T47D (cell line): ENCODE measurements at places on chromosomes 2 and 18.

- DNase-seq: no peak
Measured at GRCh38 chr2:43818761-43819160, 19.9 kb downstream of the ABCG5 start.

GRCh38 chr2:215137741-215138340 is 585 bp downstream of the ABCA12 start:
- DNase-seq: no peak

GRCh38 chr2:190574169-190574568 is 39.6 kb upstream of the NEMP2 start:
- DNase-seq: no peak

DNA sequence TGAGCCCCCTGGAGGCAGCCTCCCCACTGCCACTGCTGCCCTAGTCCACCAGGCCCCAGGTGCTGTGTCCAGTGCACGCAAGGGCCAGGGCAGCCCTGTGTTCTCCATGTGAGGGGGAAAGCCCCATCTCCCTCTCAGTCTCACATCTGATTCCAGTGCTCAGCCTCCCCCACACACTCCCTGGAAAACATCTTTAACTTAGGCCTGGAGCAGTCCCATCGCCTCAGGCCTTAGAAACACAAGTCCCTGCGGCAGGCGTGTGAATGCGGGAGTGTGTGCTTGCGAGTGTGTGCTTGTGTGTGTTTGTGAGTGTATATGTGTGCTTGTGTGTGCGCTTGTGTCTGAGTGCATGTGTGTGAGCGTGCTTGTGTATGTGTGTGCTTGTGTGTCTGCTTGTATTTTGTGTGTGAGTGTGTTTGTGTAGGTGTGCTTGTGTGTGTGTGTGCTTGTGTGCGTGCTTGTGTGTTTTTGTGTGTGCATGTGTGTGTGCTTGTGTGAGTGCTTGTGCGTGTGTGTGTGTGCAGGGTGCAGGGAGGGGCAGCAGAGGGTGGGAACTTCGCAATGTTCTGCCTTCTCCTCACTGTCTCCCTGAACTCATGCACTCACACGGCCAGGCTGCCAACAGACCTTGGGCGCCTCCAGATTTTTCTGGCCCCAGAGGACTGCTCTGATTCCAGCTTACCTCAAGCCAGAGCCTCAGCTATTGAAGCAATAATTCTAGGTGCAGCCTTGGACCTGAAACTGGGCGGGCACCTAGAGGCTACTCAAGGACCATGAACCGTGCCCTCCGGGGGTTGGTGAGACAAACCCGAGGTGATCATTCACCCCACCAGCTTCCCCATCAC is 139.6 kb downstream of the CABLES1 start:
- DNase-seq: no peak

- DNase-seq: no peak
Measured at GRCh38 chr2:99484205-99484604, 5.6 kb downstream of the REV1 start.

- no peak for DNase-seq
Measured at GRCh38 chr2:85843543-85843942, 45.2 kb downstream of the ST3GAL5 start.

DNA sequence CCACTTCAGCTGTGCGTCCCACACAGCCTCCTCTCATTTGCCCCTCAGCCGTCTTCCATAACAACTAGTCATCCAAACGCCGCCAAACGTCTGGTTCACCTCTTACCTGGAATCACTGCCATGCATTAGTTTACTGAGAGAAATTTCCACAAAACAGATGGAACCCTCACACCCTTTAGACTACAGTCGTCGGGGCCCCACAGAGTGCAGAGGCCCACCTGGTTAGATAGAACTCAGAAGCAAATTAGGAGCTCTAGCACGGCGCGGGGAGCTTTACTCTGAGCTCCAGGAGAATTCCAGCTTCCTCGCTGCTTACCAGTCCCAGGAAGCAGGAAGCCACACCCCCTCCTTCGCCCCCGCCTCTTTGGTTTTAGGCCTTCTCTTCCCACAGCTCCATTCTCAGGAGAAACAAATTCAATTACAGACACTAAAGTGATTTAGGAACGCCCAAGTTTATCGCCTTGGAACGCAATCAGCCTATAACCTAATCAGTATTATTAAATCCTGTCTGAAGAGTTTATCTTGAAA is 9.4 kb downstream of the RNU2-63P start:
- DNase-seq: no peak

GRCh38 chr18:47944972-47945852 is 14.8 kb upstream of the SMAD2 start:
- no peak for DNase-seq

DNA sequence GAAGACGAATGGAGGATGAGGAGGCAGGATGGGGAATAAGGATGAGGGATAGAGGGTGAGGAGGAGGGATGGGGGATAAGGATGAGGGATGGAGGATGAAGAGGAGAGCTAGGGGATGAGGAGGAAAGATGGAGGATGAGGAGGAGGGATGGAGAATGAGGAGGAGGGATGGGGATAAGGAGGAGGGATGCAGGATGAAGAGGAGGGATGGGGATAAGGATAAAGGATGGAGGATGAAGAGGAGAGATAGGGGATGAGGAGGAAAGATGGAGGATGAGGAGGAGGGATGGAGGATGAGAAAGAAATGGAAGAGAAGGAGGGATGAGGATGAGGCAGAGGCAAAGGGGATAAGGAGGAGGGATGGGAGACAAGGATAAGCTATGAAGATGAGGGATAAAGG is 230.0 kb downstream of the NAPG start:
- no peak for DNase-seq

- no peak for DNase-seq
Measured at GRCh38 chr2:224820283-224820991, 104.3 kb upstream of the CCDC195 start.

- DNase-seq: no peak
Measured at GRCh38 chr2:50781646-50782045, 250.3 kb downstream of the NRXN1 start.

GRCh38 chr18:51229328-51229727 is 31.8 kb upstream of the MEX3C start:
- no peak for DNase-seq

GRCh38 chr18:31225668-31226067 is 63.0 kb upstream of the DSC1 start:
- DNase-seq: no peak

DNA sequence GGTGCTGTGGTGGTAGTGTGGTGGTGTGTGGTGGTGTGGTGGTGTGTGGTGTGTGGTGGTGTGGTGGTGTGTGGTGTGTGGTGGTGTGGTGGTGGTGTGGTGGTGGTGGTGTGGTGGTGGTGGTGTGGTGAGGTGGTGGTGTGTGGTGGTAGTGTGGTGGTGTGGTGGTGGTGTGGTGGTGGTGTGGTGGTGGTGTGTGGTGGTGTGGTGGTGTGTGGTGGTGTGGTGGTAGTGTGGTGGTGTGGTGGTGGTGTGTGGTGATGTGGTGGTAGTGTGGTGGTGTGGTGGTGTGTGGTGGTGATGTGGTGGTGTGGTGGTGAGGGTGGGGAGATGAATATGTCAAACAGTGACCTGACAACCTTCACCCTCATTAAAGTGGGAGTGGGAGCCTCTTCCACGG is 55.6 kb upstream of the DLGAP1 start:
- DNase-seq: no peak

- DNase-seq: no peak
Measured at GRCh38 chr2:96152304-96153161, 7.3 kb upstream of the DUSP2 start.

GRCh38 chr2:230326453-230327417 is at the start of gene SP140L:
Gene SP140L, plus strand, starts transcription at chr2:230327193. Its CDS starts 77 bp downstream, at chr2:230327270.
- DNase-seq: no peak

DNA sequence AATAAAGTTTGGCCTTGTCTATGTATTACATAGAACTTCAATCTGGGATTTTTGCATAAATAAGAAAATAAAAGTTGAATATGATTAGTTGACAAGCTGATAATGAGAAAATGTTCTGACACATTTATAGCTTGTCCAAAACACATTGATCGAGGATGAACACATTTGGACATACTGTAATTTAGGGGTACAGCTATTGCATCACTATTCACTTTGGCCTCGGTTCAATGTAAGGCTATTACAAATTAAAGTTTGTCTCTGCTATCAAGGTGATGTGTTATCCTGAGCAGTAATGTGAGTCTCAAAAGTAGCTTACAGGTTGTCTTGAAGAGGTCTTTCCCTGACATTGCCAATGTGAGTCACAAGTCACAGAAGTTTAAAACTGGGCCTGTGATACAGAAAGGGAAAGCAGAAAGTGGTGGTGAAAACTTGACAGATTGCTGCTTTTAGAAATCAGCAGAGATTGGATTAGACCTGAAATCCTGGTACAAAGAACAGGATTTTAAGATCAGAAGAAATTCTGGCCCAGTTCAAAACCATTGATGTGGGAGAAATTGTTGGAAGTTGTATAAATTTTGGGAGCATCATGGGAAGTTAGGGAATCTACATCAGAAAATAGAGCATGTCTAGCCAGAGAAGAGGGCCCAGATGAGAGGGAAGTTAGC is 674.1 kb downstream of the NYAP2 start:
- no peak for DNase-seq

GRCh38 chr18:4455113-4455811 is at the start of gene DLGAP1:
Gene DLGAP1, minus strand, starts transcription at chr18:4455307.
- DNase-seq: no peak

GRCh38 chr2:219358170-219359075 is 25.9 kb upstream of the RESP18 start:
- DNase-seq: no peak

DNA sequence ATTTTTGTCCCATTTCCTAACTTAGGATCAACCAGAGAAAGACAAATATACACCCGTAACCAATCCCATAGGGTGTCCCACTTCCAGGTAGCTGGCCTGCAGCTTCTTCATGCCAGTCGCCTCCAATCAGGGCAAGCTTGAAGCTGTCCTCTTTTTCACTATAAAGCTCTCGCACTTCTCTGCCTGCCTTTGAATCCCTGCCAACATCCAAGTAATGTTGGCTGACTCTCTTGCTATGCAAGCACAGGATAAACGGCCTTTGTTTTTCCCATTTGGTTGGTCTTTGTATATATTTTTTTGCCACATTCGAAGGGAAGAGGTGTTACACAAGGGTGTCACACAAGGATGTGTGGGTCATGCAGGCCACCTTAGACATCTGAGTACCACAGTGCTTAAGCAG is 388.8 kb downstream of the CBLN2 start:
- DNase-seq: peak; percentile 39
